ENCODE measurements at places on chromosomes 7 and 10.

GRCh38 chr7:155426543-155427410 lies 31.2 kb upstream of the EN2 start:
- no peak for DNase-seq

DNA sequence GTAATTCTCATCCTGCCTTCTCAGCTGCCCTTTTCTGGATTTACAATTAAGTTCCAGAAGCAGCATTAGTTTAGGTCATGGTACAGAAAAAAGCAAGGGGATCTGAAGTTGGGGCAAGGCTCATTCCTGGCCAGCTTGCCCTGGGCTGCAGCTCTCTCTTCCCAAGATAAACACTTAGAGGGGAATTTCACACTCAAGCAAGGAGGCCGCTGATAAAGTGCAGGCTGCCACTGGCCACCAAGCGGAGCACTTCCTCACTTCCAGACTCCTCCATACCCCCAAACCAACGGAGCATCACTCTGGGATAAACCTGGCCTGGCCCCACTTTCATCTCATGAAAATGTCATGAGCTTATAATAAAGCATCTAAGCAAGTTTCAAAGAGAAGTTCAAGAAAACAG lies 445.5 kb upstream of the MKI67 start:
- no peak for DNase-seq

DNA sequence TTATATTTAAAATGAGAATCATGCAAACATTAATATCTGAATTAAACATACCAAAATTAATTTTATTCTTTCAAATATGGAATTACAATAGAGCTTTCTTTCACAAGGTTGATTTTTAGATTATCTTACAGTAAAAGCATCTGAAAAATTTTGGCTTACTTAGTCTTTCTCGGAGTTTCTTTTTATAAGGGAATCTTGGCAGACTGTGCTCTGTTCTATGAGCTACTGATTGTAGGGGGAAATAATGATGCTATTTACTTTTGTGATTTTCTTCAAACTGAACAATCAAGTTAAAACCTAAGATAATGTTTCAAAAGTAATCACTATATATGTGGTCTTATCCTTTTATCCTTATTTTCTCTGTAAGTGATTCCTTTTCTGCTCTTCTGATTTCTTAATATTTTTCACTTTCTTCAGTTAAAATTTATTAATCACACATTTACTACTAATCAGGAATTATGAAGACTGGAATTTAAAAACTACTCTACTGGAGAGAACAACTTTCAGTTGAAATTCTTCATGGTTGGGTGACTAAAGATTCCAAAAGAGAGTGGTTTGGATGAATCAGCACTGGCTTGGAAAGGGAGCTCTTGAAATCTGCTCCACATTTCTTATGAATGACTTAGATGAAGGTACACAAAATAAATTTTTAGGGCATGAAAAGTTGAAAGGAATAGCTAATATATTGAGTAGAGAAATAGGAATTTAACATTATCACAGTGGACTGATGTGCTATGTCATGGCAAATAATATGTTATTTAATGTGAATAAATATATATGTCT lies 103.9 kb downstream of the PPP1R9A start:
- DNase-seq = no peak

- no peak for DNase-seq
These were observed 78.4 kb upstream of the ADO start for GRCh38 chr10:62726142-62726541.

GRCh38 chr7:127585044-127585953 lies at the start of gene GCC1:
Gene GCC1 (minus strand): TSS chr7:127585596. CDS start chr7:127585182, 414 bp downstream.
- peak; percentile 32 for DNase-seq

DNA sequence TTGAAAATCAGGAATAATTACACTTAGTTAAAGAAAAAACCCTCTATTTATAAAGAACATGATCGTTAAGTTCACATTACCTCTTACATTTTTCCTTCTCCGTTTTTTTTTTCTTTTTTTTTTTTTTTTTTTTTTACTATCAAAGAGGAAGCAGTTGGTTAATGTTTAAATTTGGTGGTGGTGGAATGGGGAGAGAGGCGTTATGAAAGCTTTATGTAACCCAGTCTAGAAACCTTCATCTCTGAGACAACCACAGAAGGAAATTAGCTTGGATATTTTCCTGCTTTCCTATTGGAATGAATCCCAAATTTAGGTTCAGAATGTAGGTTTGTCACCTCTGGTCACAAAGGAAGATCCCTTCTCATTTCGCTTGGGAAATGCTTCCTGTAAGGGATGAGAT lies 31.5 kb upstream of the LHFPL3 start:
- no peak for DNase-seq

- no peak for DNase-seq
These were observed 502.9 kb upstream of the ZMIZ1 start for GRCh38 chr10:78565841-78566240.

DNA sequence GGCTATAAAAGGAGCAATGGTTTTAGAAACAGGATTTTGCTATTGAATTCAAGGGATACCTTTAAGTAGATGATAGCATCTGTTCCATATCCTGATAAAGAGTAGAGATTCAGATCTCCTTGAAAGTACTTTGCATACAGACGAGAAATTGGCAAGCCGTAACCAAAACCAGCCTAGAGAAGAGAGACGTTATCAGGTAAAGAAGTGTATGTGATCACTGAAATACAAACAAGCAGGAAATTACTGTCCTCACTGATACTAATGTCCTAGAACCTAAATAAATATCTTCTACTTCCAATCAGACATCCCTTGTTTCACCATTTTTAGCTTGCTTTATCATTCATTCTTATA lies 9.4 kb downstream of the PDK4 start:
- no peak for DNase-seq

DNA sequence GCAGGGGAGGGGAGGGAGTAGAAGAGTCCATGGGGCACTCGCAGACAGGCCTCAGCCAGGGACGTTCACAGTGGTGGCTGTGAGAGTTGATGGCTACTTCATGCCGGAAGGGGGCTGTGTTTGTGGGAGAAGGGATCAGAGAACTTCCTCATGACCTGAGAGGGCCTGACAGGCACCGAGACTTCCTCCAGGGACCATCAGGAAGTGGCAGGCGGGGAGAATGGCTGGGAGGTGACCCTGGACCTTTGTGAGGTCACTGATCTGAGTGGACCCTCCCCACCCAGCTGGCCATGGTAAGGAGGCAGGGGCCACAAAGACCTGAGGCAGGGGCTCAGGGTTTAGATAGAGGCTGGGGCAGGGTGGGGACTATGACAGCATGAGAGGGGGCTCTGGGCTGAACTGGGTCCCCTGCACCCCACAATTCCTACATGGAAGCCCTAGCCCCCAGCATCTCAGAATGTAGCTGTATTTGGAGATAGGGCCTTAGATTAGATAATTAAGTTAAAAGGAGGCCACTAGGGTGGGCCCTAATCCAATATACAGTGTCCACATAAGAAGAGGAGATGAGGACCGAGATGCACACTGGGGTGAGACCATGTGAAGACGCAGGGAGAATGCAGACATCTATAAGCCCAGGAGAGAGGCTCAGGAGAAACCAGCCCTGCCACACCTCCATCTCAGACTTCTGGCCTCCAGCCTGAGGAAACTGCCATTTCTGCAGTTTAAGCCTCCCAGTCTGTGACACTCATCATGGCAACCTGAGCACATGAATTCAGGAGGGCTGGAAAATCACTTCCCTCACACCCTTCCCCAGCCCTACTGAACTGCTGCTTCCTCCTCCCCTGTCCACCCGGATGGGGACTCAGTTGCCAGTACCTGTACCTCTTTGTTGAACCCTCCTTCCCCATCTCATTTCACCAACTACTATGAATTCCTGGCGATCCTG lies 273.9 kb upstream of the ZNF32 start:
- DNase-seq = no peak

- no peak for DNase-seq
These were observed 10.0 kb upstream of the SLIT1 start for GRCh38 chr10:97195706-97196222.

GRCh38 chr7:100221231-100221718 lies 1.5 kb downstream of the PVRIG start:
- DNase-seq = no peak

DNA sequence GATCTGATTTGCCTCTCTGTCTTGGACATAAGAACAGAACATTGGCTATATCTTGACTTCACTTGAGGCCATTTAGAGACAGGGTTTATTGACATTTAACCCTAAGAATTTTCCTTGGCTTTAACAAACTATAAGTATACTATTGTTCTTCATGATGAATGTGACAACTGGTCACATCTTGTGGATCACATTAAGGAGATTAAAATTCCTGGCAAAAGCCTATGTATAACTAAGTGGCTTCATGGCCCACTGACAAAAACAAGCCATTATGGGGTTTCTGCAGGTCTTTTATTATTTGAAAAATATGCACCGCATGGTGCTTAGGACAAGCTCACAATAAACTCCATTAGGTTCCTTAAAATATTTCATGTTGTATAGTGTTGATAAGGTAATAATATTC lies 54.8 kb downstream of the THNSL1 start:
- no peak for DNase-seq

- no peak for DNase-seq
These were observed 431.8 kb downstream of the RPS24 start for GRCh38 chr10:78465431-78465830.
